ENCODE measurements at places on chromosomes 1 and 21.

DNA sequence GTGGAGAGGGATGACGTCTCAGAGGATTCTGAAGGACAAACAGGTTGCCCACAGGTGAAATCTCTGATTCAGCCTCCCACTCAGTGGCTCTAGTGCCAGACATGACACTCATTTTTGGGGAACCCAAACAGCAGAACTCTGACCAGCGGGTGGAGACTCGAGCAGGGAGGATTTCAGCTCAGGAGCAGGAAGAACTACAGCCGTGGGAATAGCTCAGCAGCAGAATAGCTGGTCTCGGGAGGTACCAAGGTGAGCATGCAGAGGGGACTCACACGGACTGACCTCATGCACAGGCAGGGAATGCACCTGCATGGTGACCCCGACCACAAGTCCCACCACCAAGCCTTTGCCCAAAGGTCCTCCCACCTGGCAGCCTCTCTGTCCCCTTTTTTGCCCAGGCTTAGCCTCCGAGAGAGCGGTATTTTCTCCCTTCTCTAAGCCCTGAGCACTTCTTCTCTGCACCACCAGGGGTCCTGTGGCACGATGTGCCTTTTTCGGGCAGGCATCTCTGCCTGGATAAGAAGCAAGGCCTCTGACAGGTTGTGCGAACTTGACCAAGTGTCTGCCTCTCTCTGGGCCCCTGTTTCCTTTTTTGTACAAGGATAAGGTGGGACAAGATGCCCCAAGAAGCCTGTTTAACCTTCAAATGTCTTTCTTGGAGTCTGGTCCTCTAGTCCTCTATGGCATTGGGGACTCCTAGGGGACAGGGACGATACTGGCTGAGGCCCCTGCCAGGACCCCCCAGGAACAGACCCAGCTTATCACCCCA, 8.8 kb upstream of the FGR start:
- no peak overlapping the region for H3K27ac ChIP-seq
- DNase-seq = peak; percentile 60
- no peaks in the 10 kb centered on the region for H3K36me3 ChIP-seq
- H3K4me3 ChIP-seq = no peak overlapping the region
- H3K27me3 ChIP-seq = no peaks in the 10 kb centered on the region

GRCh38 chr21:32140604-32141317, 138.1 kb downstream of the MIS18A start:
- no peaks in the 10 kb centered on the region for H3K27me3 ChIP-seq
- no peak overlapping the region for H3K27ac ChIP-seq
- DNase-seq = no peak
- H3K36me3 ChIP-seq = no peaks in the 10 kb centered on the region
- no peak overlapping the region for H3K4me3 ChIP-seq

DNA sequence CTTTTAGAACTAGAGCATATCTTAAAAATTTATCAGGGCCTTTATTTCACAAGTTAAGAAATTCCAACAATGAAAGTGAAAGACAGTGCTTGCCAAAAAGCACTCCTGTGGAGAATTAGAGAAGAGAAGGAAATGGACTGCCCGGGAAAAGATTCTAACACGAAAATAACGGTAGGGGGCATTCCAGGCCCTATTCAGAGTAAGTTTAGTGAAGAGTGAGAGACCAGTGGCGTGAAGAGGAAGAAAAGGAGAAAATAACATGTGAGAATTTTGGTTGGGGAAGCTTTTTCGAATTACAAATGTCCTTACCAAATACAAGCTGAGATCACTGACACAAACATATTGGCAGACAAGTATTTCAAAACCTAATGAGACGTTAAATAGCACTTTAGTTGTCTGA, 38.4 kb upstream of the RBM34 start:
- no peak overlapping the region for H3K4me3 ChIP-seq
- H3K27ac ChIP-seq = no peak overlapping the region
- H3K4me1 ChIP-seq = peaks cover 5% of the 10 kb centered on the region

DNA sequence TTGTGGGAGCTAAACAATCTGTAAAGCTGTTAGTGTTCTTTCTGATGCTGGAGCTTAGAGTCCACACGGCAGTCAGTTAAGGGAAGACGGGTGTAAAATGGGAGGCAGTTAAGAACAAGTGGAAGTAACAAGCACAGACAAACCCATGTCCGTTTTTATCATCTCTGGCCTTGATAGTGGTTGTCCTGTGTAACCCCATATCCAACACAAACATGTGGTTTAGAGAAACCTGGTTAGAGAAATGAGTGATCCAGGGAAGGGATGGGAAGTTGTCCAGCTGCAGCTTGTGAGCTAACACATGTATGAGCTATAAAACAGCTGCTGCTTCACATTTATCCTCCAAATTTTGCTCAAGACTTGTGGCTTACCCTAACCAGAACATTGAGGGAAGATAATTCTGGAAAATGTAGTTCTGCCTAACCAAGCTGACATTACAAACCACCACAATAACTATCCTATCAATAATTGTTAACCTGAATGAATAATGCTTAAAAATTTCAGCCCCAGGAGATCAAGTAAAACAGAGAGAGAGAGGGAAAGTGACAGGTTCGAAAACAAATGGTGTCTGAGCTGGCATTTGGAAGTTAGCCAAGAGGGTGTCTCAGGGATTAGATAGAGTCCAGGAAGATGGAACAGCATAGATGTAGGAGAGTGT, 10.6 kb upstream of the C1orf162 start:
- no peak for DNase-seq
- H3K27me3 ChIP-seq = no peaks in the 10 kb centered on the region
- H3K27ac ChIP-seq = no peak overlapping the region
- peaks cover 8% of the 10 kb centered on the region for H3K36me3 ChIP-seq
- no peak overlapping the region for H3K4me3 ChIP-seq
- no peaks in the 10 kb centered on the region for H3K4me1 ChIP-seq

GRCh38 chr1:231160895-231161666, 777 bp upstream of the TRIM67 start:
- H3K27ac ChIP-seq = no peak overlapping the region
- peaks cover 86% of the 10 kb centered on the region for H3K27me3 ChIP-seq
- H3K4me1 ChIP-seq = peaks cover 5% of the 10 kb centered on the region
- DNase-seq = peak; percentile 9
- H3K4me3 ChIP-seq = peak overlapping the region; percentile 86

- H3K4me1 ChIP-seq = no peaks in the 10 kb centered on the region
- peak overlapping the region; percentile 53 for H3K27ac ChIP-seq
- peaks cover 14% of the 10 kb centered on the region for H3K36me3 ChIP-seq
These were observed 78.5 kb downstream of the BACH1 start for GRCh38 chr21:29377266-29377665.

DNA sequence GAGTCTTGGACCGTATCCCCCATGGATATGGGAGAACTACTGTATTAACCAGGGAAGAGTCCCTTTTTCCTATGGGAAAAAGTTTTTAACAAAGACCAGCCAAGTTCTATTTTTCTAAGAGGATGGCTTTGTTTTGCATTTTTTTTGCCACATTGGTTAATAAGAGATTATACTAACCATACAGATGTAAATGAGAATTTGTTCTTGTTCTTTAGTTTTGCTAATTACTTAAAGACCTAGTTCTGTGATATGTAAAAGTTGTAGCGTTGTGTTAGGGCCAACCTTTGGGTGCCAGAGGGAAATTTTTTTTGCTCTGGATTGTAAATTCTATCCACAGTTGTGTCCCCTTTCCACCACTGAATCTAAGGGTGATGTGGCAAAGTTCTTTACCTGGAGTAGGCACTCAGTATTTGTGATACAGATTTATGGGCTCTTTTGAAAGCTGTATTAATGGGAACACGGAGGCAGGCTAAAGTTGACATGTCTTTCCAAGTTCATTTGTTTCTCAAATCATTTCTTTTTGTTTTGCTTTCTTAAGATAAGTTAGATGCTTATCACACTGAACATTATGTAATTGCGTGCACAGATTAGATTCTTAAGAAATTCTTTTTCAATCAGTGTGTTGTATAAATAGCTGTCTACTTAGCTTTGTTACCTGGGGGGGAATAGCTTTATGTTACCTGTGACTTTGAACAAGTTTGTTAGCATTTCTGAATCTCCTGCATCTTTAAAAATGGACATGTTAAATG, 2.9 kb downstream of the SOAT1 start:
- no peaks in the 10 kb centered on the region for H3K27me3 ChIP-seq
- H3K4me3 ChIP-seq = peak overlapping the region; percentile 58
- H3K4me1 ChIP-seq = peaks cover 49% of the 10 kb centered on the region
- DNase-seq = no peak

DNA sequence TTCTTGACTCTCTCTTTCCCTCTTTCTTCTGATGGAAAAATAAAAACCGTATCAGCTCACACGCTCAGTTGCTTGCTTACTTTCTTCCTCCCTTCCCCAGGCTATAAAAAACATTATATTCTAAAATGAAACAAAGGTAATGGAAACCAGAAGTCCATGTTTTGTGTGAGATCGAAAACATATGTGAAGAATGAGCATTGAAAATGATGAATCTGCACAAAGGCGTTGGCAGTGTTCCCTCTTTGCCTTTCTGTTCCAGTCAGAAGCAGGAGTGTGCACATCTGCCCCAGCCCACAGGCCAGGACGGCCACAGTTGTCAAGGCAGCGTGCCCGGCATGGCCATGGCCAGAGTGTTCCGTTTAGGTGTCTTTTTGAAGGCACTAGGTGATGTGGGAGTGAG, 185.3 kb upstream of the USP24 start:
- peaks cover 13% of the 10 kb centered on the region for H3K27me3 ChIP-seq
- H3K27ac ChIP-seq = no peak overlapping the region

GRCh38 chr1:88685259-88685620, 1.2 kb downstream of the PKN2 start:
- peaks cover 17% of the 10 kb centered on the region for H3K4me1 ChIP-seq
- no peaks in the 10 kb centered on the region for H3K36me3 ChIP-seq
- H3K4me3 ChIP-seq = peak overlapping the region; percentile 97
- DNase-seq = no peak
- peak overlapping the region; percentile 97 for H3K27ac ChIP-seq

GRCh38 chr21:46172863-46173528, 11.3 kb downstream of the SPATC1L start:
- no peaks in the 10 kb centered on the region for H3K27me3 ChIP-seq
- peaks cover 35% of the 10 kb centered on the region for H3K36me3 ChIP-seq
- H3K4me1 ChIP-seq = peaks cover under 1% of the 10 kb centered on the region
- H3K27ac ChIP-seq = no peak overlapping the region

DNA sequence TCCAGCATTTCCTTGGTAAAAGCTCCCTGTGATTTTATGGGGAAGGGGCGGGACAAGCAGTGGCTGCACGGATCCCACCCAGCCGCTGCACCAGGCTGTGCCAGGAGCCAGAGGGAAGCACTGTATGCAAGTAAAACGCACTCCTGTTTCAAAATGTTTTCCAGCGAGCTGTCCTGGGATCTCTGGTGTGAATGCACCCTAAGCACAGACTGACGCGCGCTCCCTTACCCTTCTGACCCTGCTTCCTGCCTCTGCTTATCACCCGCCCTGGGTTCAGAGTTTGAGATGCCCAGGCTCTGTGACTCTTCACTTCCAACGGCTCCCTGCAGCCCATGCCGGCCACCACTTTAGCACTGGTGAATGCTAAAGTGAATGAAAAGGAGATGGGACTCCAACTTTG, 131.2 kb downstream of the RHOU start:
- DNase-seq = no peak
- no peaks in the 10 kb centered on the region for H3K36me3 ChIP-seq
- no peak overlapping the region for H3K4me3 ChIP-seq

- no peak for DNase-seq
- H3K4me3 ChIP-seq = no peak overlapping the region
These were observed 38.4 kb upstream of the CCSAP start for GRCh38 chr1:229381234-229381633.

- peaks cover 10% of the 10 kb centered on the region for H3K27me3 ChIP-seq
- DNase-seq = peak; percentile 60
- peak within 1 kb of the TSS; percentile 89 for H3K4me3 ChIP-seq
These were observed at the start of gene EVA1B for GRCh38 chr1:36323636-36324352. EVA1B (minus strand) TSS chr1:36323645; CDS start chr1:36323037, 608 bp downstream.

DNA sequence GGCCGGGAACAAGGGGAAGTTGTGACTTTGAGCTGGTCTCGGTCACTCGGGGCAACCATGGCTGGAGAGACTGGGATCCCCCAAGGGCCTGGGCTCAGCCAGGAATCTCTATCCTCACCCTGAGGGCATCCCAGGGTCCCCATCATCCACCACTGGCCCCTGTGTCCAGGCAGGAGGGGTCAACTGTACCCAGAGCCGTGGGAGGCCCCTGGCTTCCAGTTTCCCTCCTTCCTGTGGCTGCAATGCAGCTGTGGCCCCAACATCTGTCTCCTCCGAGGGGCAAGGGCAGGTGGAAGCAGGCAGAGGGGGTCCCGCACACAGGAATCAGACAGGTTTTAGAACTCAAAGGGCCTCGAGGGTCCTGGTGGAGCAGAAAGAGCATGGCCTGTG, 332.7 kb upstream of the VAMP3 start:
- no peaks in the 10 kb centered on the region for H3K27me3 ChIP-seq
- peaks cover 24% of the 10 kb centered on the region for H3K4me1 ChIP-seq
- H3K27ac ChIP-seq = no peak overlapping the region
- H3K36me3 ChIP-seq = no peaks in the 10 kb centered on the region
- no peak overlapping the region for H3K4me3 ChIP-seq

DNA sequence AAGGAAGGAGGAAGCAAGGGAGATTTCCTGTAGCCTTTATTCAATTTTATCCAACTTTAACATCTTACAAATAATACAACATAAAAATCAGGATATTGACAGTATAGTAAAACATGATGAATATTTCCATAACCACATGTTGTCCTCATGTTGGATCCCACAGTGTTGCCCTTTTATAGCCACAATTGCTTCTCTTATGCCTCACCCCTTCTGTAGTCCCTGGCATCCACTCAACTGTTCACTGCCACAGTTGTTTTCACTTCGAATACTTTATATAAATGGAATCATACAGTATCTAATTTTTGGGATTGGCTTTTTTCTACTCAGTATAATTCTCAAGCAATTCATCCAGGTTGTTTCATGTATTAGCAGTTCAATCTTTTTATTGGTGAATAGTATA, 44.8 kb downstream of the SRSF11 start:
- H3K27me3 ChIP-seq = no peaks in the 10 kb centered on the region
- DNase-seq = no peak
- H3K4me3 ChIP-seq = no peak overlapping the region

DNA sequence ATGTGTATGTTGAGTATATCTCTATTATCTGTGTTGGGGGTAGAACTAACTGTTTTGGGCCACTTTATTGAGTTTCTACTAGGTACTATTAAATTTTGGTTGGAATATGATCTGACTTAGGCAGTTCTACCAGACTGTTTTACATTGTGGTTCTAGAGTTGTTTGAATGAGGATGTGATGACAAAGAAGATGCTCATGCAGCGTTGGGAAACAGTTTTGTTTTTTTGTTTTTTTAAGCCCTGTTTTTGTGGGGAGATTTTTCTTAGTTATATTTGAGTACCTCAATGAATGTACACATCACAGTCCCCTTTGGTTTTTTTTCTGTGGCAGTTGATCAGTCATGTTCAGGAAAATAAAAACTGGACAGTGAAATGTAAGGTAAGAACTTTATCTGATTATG, 40.1 kb downstream of the TMED5 start:
- peaks cover 11% of the 10 kb centered on the region for H3K36me3 ChIP-seq
- peak overlapping the region; percentile 36 for H3K27ac ChIP-seq
- H3K27me3 ChIP-seq = no peaks in the 10 kb centered on the region
- H3K4me1 ChIP-seq = no peaks in the 10 kb centered on the region
- H3K4me3 ChIP-seq = no peak overlapping the region

- no peaks in the 10 kb centered on the region for H3K27me3 ChIP-seq
- peaks cover 45% of the 10 kb centered on the region for H3K4me1 ChIP-seq
- H3K4me3 ChIP-seq = peak overlapping the region; percentile 97
These were observed 494 bp downstream of the APH1A start for GRCh38 chr1:150268340-150268704.

- H3K4me3 ChIP-seq = no peak overlapping the region
- DNase-seq = no peak
- H3K4me1 ChIP-seq = no peaks in the 10 kb centered on the region
- H3K27me3 ChIP-seq = no peaks in the 10 kb centered on the region
- H3K36me3 ChIP-seq = no peaks in the 10 kb centered on the region
These were observed 168.1 kb downstream of the PLA2G4A start for GRCh38 chr1:186996816-186997215.

Data from neural crest cell (in vitro differentiated cells).